ENCODE measurements at places on chromosomes 4 and X.

DNA sequence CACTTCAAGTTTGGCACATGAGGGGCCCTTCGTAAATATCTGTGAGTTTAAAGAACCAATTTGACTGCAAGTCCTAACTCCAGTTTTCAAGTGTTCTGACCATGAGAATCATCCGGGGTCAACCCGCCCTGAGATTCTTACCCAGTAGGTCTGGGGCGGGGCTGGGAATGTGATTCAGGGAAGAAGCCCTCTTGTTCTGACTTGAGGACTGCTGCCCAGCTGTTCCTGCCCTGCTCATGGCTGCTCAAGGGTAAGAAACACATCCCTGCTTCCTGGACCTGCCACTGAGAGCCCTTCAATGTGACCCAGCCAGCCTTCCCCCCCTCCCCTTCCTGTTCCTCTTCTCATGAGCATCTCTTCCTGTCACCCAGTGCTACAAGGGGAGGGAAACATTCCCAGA, 92.7 kb upstream of the PGRMC2 start:
- no peak for DNase-seq

- no peak for DNase-seq
These were observed 236.0 kb downstream of the GPC3 start for GRCh38 chrX:133749370-133749769.

DNA sequence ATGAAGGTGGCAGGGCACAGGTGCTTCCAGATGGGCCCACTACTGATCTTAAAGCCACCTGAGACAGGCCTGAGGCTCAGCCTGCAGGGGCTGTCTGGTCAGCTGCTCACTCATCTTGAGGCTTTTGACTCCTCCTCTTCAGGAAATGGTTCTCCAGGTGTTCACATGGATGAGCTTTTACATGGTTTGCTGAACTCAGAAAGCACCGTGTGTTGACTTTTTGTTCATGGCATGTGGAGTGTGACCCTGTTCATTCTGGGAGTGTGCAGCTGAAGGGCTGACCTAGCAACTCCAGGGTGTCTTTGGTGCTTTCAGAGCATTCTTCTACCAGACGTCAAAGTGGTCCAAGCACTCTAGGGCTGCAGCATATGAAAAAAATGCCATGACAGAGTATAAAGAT, 111.1 kb downstream of the CCNG2 start:
- DNase-seq, result no peak

GRCh38 chr4:159069922-159070321, 33.0 kb upstream of the RAPGEF2 start:
- DNase-seq, result no peak

DNA sequence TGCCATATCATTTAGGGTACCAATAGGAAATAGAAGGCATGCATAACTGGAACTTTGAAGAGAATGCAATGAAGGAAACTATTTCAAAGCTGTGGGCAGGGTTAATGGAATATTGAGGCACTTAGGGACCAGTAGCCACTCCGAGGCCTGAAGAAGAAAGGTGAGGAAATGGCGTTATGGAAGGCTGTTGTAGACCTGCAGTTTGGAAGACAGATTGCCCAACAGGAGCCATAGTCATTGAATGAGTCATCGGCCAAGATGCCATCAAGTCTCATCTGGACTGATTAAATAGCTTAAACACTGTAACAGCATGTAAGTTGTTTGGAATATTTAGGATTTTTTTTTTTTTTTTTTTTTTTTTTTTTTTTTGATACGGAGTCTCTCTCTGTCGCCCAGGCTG, 11.6 kb downstream of the CXCL13 start:
- no peak for DNase-seq

GRCh38 chrX:10350221-10350620, 193.4 kb downstream of the CLCN4 start:
- no peak for DNase-seq

DNA sequence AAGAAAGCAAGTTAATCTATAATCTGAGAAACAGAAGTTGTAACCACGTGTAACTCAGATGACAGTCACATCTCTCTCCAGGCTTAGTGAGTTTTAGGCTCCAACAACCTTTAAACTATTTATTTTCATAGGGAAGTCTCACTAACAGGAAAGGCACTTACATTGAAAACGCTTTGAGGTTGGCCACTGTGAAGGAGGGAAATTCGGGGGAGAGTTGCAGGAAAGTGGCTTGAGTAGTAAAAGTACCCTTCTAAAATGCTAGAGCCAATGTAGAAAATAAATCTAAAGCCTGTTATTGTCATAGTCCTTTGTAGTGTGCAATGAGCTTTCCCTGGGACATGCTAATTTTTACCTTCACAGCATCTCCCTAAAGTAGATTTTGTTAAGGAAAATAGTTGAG, 995 bp upstream of the NFXL1 start:
- no peak for DNase-seq

DNA sequence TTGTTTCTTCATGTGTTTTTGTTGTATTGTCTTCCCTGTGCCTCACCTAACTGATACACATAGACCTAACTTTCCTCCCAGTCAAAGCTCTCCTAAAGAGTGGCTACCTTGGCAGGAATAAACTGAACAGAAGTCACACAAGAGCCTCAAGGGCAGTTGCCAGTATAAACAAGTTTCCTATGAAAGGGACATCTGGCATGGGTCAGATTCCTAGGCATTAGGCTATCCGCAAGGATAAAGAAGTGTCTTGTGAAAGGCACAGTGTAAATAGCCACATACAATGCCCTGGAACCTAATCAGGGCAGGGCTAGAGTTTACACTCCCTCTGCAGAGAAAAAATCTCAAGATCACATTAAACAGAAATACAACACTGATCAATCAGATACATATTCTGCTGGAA, 220.8 kb downstream of the SPANXN3 start:
- DNase-seq, result no peak

- DNase-seq, result no peak
These were observed 108.0 kb downstream of the ITM2A start for GRCh38 chrX:79259073-79259689.

DNA sequence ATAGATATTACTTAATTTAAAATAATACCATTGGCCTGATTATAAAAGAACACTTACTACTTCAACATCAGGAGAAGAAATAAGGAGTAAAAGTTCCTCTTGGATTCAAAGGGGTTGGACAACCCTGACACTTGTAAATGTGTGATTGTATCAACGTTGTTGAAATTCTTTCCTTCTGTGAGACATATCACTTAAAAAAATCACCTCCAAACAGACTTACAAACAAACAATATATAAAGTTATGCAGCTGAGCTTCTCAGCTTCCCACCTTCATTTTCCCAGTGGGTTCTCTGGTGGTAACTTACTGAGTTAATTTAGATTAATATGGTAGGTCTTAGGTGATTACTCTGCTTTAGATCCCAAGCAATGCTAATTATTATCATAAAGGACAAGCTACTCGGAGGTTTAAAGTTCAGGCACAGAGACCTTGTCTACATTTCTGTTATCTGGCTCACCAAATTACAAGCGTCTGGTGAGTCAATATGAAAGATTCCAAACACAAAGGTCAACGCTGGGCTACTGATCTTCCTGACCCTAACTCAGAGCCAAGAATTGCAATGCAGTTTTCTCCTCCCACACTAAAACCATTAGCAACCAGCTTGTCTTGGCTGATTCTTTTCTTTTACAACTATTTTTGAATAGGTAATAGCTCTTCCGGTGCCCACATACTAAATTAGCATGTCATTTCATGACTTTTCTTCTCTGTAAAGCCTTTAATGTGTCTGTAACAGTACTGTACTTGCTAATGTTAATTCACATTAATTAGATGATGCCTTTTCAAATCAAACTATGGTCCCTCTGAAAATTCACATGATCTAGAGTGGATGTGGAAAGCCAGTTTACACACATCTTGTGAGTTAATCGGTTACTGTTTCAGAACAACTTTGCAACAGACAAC, 157.6 kb downstream of the RASL11B start:
- no peak for DNase-seq

DNA sequence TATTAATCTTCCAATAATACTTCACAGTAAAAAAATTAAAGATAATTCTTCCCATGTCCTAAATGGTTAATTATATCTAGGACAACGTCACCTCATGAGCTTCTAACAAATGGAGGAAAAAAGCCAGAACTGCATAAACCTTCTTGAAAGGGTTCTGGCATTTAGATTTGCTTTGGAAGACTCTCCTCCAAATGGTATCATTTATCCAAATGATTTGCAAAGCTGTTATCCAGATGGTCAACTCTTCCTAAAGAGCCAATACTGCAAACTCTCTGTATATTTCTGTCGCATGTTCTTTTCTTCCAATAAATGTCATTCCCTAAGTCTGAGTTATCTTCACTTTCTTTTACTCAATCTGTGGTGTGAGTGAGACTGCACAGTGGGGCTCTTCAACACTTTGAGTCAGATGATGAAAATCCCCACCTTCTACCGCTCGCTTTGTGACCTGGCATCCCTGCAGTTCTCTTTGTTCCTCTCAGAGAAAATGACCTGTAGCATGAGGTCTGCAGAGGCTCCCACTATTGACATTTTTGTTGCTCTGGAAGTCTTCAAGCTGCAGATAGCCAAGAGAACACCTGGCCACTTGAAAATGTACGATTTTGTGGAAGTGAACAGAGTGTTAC, 52.9 kb downstream of the TMEM150C start:
- DNase-seq, result no peak

DNA sequence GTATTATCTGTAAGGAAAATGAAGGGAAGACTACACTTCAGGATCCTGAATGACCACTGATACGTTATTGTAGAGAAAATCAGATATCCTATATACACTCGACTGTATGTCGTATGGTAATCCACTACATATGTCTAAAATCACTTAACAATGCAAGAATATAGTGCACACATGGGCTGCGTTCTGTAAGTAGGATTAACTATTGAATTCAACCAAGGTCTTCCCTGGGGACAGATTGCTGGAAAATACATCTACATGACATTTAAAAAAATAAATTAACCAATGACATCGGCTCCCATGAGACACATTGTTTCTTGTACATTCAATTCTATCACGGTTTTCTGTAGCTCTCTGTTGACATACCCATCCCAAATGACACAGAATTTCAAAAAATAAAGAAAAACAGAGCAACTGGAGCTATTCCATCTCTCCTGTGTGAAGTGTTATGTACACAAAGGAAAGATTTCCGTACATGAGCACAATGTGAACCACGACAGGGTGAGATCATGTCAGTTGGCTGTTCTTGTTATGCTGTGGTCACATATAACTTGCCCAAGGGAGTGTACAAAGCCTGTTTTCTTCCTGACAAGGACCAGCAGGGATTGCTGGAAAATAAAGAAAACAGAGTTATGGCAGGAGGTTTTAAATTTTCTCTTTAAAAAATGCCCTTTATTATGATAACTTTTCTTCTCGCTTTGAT, 6.1 kb downstream of the ENOX2 start:
- DNase-seq, result no peak

- peak; percentile 6 for DNase-seq
These were observed 141.0 kb downstream of the MAB21L2 start for GRCh38 chr4:150722908-150723362.
